Lung (tissue), 17 donors: ENCODE measurements at places on chromosomes 4 and X. TPM values are rescaled to one million over a fixed set of nuclear protein-coding genes. Genes with fewer than 3 reads are reported as not detected.
A peak's percentile ranks its signal among the peaks of the same experiment; 100 is the strongest.

DNA sequence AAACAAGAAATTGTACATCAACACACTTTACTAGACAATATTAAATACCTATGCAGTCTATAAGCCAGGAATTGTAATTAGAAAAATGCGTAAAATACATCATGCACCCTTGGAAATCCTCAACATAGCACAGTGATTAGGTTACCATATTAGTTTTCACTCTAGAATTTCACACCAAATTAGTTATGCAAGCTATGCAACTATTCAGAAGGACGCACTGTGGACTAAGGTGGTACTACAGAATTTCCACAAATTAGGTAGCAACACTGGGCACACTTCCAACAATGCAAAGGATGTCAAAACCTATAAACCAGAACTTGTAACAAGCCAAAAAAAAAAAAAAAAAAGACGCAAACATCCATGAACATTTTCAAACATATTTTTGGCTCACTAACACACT, 71.1 kb upstream of the ZCCHC13 start:
- H3K4me1 ChIP-seq = no peaks in the 10 kb centered on the region
- no peak overlapping the region for H3K27ac ChIP-seq
- H3K36me3 ChIP-seq = no peaks in the 10 kb centered on the region
- H3K27me3 ChIP-seq = no peaks in the 10 kb centered on the region
- no peak overlapping the region for H3K4me3 ChIP-seq
- DNase-seq = peak; percentile 20

DNA sequence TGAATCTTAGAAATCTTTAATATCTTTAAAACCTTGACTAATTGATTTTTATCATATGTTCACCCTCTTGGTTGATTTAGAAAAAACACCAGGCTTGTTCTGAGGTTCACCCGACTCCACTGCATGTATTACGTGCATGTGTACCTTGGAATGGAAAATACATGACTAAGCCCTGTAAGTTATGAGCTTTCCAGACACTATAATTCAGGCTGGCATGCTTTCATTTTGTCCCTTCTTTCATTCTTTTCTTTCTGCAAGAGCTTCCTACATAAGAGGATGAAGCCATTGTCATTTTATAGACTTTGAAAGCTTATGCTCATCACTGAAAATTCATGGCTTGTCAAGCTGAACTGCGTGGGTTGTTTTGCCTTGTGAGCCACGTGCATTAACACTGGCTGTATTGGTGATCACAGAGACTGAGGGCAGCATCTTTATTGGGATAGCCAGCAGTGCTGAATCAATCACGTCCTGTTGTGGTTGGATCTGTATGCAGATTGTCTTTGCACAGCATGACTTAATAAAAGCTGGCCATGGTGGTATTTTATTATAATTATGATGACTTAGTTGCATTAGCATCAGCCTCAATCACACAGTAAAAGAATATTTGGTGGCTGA, 141.9 kb downstream of the SLIT2 start:
- H3K4me1 ChIP-seq = no peaks in the 10 kb centered on the region
- H3K4me3 ChIP-seq = no peak overlapping the region
- no peaks in the 10 kb centered on the region for H3K36me3 ChIP-seq
- H3K27ac ChIP-seq = no peak overlapping the region

GRCh38 chr4:156913234-156913633, 58.4 kb downstream of the PDGFC start:
- H3K4me3 ChIP-seq = no peak overlapping the region
- DNase-seq = no peak
- no peaks in the 10 kb centered on the region for H3K27me3 ChIP-seq
- H3K36me3 ChIP-seq = no peaks in the 10 kb centered on the region

DNA sequence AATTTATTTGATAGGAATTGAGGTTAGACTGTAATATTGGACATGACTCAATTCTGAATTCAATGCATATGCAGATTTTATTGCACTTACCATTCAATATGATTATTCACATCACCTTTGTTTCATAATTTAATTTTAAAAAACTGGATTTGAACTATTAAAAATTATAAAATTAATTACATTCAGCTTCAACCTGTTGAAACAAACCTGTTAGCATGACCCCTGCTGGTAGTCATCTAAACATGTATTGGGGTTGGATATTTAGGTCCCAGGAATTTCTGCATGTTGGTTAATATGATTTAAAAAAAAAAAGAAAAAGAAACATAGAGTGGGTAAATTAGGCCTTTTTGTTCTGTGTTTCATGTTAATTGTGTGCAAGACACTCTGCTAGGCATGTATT, 85.9 kb downstream of the ARSJ start:
- no peak overlapping the region for H3K27ac ChIP-seq
- DNase-seq = no peak
- no peak overlapping the region for H3K4me3 ChIP-seq
- H3K36me3 ChIP-seq = no peaks in the 10 kb centered on the region
- no peaks in the 10 kb centered on the region for H3K4me1 ChIP-seq
- no peaks in the 10 kb centered on the region for H3K27me3 ChIP-seq

- peaks cover 28% of the 10 kb centered on the region for H3K4me1 ChIP-seq
- no peak overlapping the region for H3K4me3 ChIP-seq
- no peak for DNase-seq
- no peaks in the 10 kb centered on the region for H3K27me3 ChIP-seq
- H3K36me3 ChIP-seq = peaks cover 12% of the 10 kb centered on the region
- H3K27ac ChIP-seq = peak overlapping the region; percentile 92
Measured at GRCh38 chr4:121690001-121690400, 6.8 kb downstream of the ANXA5 start.

Gene CDKL2
- 16.3 TPM for total RNA-seq

Gene PLK4
- total RNA-seq = 2.4 TPM

GRCh38 chr4:128277856-128278255, 9.8 kb downstream of the PGRMC2 start:
- H3K4me3 ChIP-seq = no peak overlapping the region
- H3K27ac ChIP-seq = no peak overlapping the region
- H3K4me1 ChIP-seq = no peaks in the 10 kb centered on the region

DNA sequence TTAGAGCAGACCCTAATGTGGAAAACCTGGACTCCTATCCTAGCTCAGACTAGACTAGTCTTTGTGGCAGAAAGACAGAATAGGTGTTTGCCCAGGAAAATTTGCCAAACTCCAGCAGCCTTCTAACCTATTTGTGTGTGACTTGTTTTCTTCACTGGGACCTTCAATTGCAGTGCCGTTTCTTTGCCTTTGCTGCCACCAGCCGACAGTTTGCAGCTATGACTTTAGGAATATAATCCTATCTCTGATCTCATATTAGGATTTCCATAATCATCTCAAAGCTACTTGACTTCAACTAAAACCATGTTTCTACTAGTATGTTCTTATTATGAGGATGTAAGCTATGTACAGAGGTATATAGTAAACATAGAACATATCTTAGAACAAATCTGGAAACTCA, 60.2 kb upstream of the PGAM4 start:
- no peaks in the 10 kb centered on the region for H3K27me3 ChIP-seq
- H3K4me3 ChIP-seq = no peak overlapping the region
- H3K4me1 ChIP-seq = no peaks in the 10 kb centered on the region

Gene STS
- 16.7 TPM for total RNA-seq

- no peak overlapping the region for H3K4me3 ChIP-seq
- no peaks in the 10 kb centered on the region for H3K4me1 ChIP-seq
- no peak for DNase-seq
Measured at GRCh38 chrX:4708970-4709760, 995.7 kb upstream of the PRKX start.
